ENCODE measurements at places on chromosomes 11 and 22.

- no peak for DNase-seq
Observed at GRCh38 chr22:48953830-48954229, 873.8 kb downstream of the BRD1 start.

GRCh38 chr11:84854498-84854880, 772.7 kb downstream of the DLG2 start:
- no peak for DNase-seq

DNA sequence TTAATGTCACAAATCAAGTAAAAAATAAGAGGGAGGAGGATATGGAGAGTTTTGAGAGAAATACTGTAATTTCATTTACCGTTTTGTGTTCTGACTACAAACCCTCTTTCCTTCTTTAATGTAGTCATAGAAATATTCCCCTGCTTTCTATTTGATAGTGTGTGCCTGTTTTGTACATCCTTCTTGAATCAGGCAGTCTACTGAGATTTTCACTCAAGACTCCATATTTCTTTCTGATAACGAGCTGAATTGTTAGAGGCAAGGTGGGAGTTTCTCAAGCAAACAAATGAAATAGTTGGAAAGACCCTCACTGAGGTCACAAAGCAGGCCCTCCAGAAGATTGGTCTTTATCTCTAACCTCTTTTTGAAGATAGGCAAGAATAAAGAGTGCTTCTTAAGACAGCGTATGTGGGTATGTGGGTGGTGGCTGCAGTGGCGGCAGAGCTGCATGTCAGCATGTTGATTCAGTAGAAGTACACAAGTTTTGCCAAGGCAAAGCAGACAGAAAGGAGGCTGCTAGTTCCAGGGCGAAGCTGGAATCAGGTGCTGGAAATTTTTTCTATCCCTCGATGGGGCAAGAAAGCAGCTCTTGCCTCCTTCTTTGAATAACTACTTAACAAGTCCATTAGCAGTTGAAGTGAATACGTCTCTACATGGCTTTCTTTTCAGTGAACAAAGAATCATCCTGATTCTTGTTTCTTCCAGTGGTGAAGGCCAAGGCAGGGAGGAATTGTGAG, 164.2 kb downstream of the FAM76B start:
- DNase-seq, result no peak

- DNase-seq, result no peak
Observed at GRCh38 chr22:19233189-19233661, 54.7 kb upstream of the SLC25A1 start.

GRCh38 chr11:27673979-27674663, 26.1 kb downstream of the BDNF start:
- DNase-seq, result no peak

GRCh38 chr11:43632181-43632580, 48.4 kb upstream of the HSD17B12 start:
- no peak for DNase-seq

DNA sequence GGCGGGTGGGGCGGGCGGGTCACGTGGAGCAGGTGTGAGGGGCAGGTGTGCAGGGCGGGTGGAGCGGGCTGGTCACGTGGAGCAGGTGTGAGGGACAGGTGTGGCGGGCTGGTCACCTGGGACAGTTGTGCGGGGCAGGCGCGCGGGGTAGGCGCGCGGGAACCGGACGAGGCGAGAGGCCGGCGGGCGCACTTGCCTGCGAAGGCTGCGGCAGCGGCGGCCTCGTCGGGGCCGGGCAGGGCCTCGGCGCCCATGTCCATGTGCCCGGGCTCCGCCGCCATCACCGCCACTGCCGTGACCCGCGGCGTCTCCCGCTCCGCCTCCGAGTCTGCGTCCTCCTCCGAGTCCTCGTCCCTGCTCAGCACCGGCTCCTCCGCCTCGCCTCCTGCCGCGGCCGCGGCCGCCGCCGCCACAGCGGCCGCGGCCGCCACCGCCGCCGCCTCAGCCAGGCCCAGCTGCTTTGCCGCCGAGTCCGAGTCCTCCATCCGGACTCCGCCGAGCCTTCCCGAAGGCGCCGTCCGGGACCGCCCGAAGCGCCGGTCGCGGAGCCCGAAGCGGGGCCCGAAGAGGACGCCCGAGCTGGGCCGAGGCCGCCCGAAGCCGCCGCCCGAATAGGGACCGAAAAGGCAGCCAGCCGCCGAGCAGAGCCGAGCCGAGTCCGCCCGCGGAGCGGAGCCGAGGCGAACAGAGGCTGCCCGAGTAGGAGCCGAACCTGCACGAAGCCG, at the start of gene DEAF1:
Gene DEAF1 (minus strand): TSS at position 660 of the 725 bp plus-strand sequence. CDS start 175 bp downstream, at position 485.
- DNase-seq, result peak; percentile 99
